ENCODE measurements at places on chromosomes 1 and 21.

DNA sequence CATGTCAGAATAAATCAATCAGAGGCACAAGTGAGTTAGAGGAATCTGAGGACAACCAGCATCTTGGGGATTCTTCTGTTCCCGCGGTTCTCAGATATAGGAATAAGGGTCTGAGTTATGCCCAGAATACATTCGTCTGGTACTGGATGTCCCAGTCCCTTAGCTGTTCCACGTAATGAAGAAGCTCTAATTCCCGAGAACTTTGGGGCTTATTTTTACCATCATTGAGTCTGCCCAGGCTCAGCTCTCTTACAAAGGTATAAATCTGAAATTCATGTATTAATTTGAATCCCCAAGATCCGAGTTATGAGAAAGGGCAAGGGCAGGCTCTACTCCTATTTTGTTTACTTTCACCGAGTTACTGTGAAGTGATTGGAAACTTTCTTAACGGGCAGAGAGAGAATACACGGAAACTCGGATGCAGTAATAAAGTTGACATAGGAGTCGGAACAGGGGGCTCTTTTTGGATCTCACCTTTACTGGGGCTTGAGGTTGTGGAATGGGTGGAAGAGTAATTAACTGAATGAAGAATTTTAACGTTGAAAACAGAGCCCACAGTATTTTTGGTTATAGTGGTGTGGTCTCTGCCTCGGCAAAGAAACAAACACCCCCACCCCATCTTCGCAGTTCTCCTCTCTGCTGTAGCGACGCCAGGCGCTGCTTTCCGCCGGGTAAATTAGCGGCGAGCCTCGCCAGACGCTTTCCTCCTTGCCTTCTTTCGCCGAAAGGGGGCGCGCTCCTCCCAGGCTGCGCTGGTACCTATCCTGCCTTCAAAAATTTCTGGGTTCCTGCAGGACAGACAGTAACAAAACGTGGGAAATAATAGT is 7.1 kb downstream of the PRRX1 start:
- no peak for DNase-seq

GRCh38 chr1:180267211-180267561 is 37.1 kb downstream of the LHX4 start:
- DNase-seq, result no peak

DNA sequence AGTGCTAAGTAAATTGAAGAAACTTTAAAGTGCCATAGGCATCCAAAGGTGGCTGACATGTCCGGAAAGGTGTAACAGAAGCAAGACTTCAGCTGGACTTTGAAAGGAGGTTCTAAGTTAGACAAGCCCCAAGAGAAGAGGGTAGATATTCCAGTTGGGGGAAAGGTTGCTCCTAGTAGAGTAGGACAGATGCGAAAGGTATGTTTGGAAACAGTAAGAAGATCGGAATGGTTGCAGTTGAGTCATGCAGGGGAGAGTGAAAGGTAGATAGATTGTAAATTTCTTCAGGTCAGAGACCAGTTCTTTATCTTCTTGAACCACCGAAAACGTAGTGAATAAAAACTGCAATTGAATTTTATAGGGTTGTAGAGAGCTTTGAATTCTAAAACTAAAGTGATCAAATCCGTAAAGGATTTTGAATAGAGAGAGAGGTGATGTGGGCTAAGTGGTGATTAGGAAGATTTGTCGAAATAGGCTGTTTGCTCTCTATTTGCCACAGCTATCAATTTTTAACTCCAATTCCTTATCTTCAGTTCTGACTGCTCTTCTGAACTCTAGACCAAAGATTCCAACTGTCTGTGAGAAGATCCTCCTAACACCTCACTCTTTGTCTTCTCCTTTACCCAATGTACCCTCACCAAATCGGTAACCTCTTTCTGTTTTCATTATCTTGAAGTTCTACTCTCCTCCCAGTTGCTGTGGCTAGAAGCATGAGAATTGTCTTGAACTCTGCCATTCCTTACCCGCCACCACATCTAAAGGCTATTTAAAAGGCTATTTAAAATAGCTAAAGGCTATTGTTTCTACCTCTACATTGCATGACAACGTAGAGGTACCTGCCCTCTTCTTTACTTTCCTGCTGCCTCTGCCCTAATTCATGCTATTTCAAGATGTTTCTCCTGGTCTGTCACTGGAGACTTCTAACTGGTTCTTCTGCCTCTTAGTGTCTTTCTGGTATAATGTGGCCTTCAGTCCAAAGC is 16.7 kb downstream of the MACF1 start:
- DNase-seq, result no peak

DNA sequence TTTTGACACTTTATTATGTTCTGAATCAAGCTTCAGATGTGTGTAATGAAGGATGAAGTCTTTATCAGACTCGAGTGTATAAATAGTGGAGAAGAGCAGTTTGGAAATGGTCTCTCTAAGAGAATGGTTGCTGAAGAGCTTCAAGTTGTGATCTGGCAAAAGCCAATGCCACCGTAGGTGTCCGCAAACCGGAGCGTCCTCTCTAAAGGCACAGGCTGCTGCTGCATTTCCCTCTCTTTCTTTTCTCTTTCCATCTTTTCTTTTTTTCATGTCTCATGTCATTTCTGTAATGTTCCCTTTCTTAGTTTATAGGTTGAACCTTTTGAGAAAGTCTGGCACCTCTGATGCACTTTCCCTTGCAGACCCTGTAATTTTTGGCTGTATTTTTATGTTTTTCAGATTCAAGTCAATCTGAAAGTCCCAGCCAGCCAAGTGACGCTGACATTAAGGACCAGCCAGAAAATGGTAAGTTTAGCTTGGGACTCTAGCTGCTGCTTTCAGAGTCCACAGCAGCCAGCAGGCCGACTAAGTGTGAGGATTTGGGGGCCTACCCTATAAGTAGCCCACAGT is 194.8 kb downstream of the NFIA start:
- no peak for DNase-seq

GRCh38 chr1:37128091-37128490 is 93.8 kb upstream of the GRIK3 start:
- DNase-seq, result no peak

DNA sequence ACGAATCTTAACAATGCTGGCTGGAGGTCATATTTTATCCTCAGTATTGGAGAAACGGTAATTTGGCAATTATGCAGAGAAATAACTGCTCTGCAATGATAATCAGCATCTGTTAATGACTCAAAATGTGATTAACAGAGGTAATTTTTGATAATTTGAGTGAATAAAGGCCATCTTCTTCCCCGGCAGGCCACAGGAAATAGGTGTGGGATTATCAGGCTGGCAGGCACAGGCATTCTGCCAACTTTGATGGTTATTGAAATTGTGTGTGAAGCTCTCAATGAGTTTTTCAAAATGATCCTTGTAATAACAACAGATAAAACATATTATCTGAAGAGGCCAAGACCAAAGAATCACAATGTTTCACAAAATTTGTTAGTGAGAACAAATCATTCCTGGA is 309.0 kb downstream of the PTGER3 start:
- no peak for DNase-seq

GRCh38 chr1:29670752-29671151 is 434.4 kb downstream of the PTPRU start:
- no peak for DNase-seq

DNA sequence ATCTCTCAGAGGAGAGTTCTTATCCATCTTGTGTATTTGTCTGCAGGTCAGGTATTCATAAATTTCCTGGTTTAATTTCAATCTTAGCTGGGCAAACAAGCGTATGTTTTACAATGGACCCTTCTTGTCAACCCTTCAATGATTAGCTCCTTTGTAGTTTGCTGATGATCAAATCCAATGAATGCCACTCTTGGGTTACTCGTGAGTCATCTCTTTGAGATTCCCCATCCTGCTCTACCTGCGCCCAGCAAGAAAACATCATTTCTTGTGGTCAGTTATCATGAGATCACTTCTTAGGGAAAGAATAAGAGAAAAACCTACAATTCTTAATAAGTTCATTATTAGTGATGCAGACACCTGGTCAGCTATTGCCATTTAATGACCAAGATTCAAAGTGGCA is 572.3 kb upstream of the PKN2 start:
- DNase-seq, result no peak

DNA sequence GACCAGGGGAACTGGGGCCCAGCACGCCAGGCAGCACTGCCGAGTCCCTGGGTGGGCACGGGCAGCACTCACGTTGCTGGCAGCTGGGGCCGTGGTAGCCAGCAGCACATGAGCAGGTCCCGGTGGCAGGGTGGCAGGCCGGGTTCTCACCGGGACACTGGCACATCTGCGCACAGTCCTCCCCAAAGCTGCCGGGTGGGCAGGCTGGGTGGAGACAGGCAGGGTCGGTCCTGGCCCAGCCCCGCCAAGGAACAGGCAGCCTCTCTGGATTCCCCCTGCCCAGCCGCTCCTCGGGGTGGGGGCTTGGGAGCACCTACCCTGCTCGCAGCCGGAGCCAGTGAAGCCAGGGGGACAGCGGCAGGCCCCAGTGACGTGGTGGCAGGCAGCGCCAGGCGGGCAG is 42.5 kb downstream of the ARHGEF16 start:
- DNase-seq, result no peak

- no peak for DNase-seq
Observed at GRCh38 chr1:115727706-115728249, 40.7 kb downstream of the CASQ2 start.

DNA sequence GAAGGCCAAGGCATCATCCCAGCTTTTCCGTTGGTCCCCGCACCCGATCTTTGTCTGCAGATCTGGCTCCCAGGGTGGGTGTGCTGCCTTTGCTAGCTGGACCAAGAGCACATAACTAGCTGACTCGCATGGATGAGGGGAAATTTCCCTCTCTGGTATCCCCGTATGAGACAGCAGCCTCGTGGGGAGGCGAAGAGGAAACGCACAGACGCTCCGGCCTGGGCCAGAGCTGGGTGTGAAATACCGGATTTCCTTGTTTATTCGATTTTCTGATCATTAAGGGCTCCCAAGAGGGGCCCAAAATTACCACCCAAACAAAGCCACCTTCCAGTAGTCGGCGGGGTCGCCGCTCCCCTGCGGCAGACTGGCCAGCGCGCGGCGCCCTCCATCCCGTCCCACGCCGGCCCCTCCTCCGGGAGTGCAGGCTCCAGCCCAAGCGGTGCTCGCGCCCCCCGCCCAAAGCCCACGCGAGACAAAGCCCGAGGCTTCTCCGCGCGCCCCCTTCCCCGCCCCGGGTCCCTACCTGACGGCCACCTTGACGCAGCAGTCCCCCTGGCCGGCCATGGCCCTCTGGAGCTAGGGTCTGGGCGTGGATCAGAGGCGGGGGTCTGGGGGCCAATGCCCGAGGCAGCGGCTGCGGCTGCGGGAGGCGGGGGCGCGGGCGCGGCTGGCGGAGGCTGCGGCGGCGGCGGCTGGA is 546 bp downstream of the KIF21B start:
- DNase-seq, result no peak

GRCh38 chr1:234926559-234927311 is 201.9 kb downstream of the TOMM20 start:
- DNase-seq, result no peak

- DNase-seq, result no peak
Observed at GRCh38 chr1:20884513-20884912, 97.4 kb upstream of the HP1BP3 start.

DNA sequence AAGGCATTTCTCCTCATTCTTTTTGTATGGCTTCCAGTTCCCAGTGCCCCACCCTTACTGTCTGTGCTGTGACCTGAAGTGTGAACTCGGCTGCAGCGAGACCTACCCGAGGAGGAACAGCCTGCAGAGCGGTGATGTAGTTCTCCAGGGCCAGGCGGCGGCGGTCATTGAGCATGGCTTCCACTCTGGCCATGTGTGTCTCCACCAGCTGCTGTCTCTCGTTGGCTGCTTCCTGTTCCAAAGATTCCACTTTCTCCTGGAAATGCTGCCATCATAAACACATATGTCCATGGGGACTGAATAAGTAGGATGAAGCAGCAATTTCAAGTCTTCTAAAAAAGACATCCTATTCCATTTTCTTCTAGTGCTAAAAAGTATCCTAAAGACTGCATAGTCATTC is 195.6 kb downstream of the APP start:
- no peak for DNase-seq

DNA sequence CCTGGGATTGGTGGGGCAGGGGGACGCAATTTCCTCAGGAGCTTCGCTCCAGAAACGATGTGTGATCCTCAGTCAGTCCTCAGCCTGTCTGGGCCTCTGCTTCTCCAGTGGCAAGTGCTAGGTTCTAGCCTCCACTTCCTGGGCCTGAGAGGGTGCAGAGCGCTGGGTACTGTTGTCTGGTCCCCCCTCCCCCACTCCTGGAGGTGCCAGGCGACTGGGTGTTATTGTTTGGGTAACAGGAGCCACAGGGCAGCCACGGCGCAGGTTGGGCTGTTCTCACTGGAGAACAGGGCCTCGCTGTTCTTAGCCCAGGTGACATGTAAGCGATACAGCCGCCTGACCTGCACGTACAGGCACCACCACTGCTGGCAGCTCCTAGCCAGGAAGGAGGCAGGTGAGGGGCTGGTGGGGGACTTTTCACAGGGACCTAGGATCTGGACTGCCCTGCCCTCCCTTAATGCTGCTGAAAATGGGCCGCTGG is 2.1 kb downstream of the RPS6KA1 start:
- DNase-seq, result no peak

Measured in stimulated activated CD4-positive, alpha-beta T cell treated with anti-CD3 and anti-CD28 coated beads, TNF-alpha, amount 100 ng/mL, for 1 hour (primary cell).